ENCODE measurements at places on chromosomes 5 and 9. TPM values are rescaled to one million over a fixed set of nuclear protein-coding genes. Genes with fewer than 3 reads are reported as not detected.

- no peaks in the 10 kb centered on the region for H3K36me3 ChIP-seq
- no peak overlapping the region for H3K4me3 ChIP-seq
- no peaks in the 10 kb centered on the region for H3K27me3 ChIP-seq
- no peak for DNase-seq
- no peaks in the 10 kb centered on the region for H3K4me1 ChIP-seq
- no peak overlapping the region for H3K27ac ChIP-seq
Measured at GRCh38 chr5:98827588-98828284, 54.3 kb downstream of the RGMB start.

- H3K4me1 ChIP-seq = peaks cover 15% of the 10 kb centered on the region
- H3K36me3 ChIP-seq = no peaks in the 10 kb centered on the region
- H3K27ac ChIP-seq = no peak overlapping the region
- no peaks in the 10 kb centered on the region for H3K27me3 ChIP-seq
- DNase-seq = no peak
Measured at GRCh38 chr9:128245421-128246151, 30.2 kb downstream of the GOLGA2 start.

Gene RUSC2
- total RNA-seq = 16.0 TPM

DNA sequence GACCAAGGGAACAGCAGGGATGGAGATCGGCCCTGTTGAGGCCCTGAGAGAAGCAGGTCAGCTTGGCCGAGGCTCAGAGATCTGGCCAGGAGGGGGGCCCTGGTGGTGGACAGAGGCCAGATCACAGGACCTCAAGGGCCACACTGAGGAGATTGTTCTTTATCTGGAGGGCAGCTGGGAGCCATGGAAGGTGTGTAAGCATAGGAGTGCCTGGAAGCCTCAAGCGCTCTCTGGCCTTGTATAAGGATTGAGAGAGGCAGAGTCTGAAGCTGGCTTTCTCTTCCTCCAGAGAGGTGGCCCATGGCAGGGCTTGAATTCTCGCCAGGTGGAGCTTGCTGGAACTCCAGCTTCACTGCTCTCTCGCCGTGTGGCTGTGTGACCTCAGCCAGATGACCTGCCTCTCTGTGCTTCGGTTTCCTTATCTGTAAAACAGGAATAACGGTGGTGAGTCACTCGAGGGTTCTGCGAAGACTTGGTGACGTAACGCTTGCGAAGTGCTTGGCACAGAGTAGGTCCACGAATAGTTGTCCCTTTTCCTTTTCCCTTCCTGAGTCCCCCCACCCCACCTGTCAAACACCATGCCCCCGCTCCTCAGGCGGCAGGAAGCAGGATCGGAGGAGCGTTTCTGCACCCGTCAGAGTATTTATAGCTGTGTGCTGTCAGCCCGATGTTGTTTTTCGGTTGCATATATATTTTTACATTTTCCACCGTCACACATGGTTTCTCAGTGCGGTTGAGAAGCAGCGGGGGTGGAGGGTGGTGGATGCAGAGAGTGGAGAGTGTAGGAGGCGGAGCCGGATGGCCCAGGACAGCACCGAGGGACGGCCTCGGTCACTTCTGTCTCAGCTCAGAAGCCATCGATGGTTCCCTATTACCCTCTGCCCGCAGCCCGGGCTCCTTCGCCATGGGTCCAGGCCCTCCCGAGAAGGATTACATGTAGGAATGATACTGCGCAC lies 17.0 kb upstream of the CRB2 start:
- no peaks in the 10 kb centered on the region for H3K27me3 ChIP-seq
- peak overlapping the region; percentile 41 for H3K4me3 ChIP-seq
- no peak for DNase-seq
- peaks cover 74% of the 10 kb centered on the region for H3K4me1 ChIP-seq
- H3K27ac ChIP-seq = peak overlapping the region; percentile 39

GRCh38 chr5:123951582-123951977 lies 439.6 kb downstream of the CSNK1G3 start:
- no peak for DNase-seq
- H3K27me3 ChIP-seq = no peaks in the 10 kb centered on the region
- no peak overlapping the region for H3K4me3 ChIP-seq
- H3K27ac ChIP-seq = no peak overlapping the region

DNA sequence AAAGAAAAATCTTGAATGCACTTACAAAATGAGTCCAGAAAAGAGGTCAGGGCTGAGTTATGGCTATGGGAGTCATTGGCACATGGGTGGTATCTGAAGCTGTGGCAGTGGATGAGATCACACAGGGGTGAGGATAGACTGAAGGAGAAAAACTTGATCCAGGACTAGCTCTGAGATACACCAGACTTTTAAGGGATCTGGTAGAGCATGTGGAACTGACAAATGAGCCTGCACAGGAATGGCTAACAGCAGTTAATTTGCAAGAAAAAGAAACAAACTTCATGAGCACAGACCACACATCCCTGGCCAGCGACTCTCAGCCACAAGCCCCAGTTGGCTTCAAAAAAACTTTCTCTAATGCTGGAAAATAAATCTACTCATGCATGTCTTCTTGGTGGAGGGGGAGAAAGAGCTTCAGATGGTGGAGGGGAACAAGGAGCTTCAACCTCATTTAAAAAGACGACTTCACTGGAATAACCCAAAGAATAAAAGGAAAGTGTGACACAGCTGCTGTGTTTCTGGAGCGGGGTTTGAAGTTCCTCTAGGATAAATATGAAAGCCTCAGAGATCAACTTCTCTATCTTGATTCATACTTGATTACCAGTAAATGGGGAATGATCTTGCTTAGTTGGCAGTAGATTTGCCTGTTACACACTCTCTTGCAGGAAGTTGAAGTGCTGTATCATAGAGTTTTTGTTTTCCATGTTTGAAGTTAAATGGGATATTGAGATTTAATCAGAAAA lies 33.6 kb downstream of the TNFAIP8 start:
- no peak overlapping the region for H3K4me3 ChIP-seq
- no peaks in the 10 kb centered on the region for H3K27me3 ChIP-seq
- peaks cover 43% of the 10 kb centered on the region for H3K4me1 ChIP-seq
- H3K27ac ChIP-seq = peak overlapping the region; percentile 25
- H3K36me3 ChIP-seq = peaks cover 11% of the 10 kb centered on the region

Gene GLDC
- 1.1 TPM for total RNA-seq

GRCh38 chr5:135625061-135625460 lies 46.3 kb upstream of the CXCL14 start:
- DNase-seq = no peak
- H3K4me1 ChIP-seq = no peaks in the 10 kb centered on the region
- no peak overlapping the region for H3K27ac ChIP-seq
- no peaks in the 10 kb centered on the region for H3K27me3 ChIP-seq
- no peaks in the 10 kb centered on the region for H3K36me3 ChIP-seq

GRCh38 chr9:79020276-79020675 lies 551.5 kb upstream of the TLE4 start:
- no peak overlapping the region for H3K27ac ChIP-seq
- H3K4me1 ChIP-seq = peaks cover 4% of the 10 kb centered on the region
- H3K4me3 ChIP-seq = no peak overlapping the region
- H3K27me3 ChIP-seq = no peaks in the 10 kb centered on the region
- no peaks in the 10 kb centered on the region for H3K36me3 ChIP-seq
- DNase-seq = no peak
